ENCODE measurements at places on chromosomes 2 and 18.

GRCh38 chr2:20796374-20796791, 26.5 kb downstream of the LDAH start:
- no peak overlapping the region for H3K4me3 ChIP-seq
- DNase-seq: no peak
- H3K36me3 ChIP-seq: no peaks in the 10 kb centered on the region
- H3K27me3 ChIP-seq: no peaks in the 10 kb centered on the region
- H3K4me1 ChIP-seq: no peaks in the 10 kb centered on the region
- H3K27ac ChIP-seq: no peak overlapping the region

DNA sequence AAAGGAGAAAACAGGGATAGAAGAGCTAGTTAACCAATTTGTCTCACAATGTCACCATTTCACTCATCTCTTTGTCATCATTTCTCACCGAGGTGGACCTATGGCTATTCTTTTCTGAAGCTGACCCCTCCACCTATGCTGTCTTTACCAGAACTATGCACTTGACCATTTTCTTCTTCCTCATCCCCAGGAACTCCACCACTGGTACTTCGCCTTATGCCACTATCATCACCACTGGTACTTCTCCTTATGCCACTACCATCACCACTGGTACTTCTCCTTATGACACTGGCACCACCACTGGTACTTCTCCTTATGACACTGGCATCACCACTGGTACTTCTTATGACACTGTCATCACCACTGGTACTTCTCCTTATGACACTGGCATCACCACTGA, 745.8 kb upstream of the CHAC2 start:
- H3K27me3 ChIP-seq: no peaks in the 10 kb centered on the region
- H3K4me3 ChIP-seq: no peak overlapping the region
- H3K4me1 ChIP-seq: no peaks in the 10 kb centered on the region
- no peaks in the 10 kb centered on the region for H3K36me3 ChIP-seq
- H3K27ac ChIP-seq: no peak overlapping the region

DNA sequence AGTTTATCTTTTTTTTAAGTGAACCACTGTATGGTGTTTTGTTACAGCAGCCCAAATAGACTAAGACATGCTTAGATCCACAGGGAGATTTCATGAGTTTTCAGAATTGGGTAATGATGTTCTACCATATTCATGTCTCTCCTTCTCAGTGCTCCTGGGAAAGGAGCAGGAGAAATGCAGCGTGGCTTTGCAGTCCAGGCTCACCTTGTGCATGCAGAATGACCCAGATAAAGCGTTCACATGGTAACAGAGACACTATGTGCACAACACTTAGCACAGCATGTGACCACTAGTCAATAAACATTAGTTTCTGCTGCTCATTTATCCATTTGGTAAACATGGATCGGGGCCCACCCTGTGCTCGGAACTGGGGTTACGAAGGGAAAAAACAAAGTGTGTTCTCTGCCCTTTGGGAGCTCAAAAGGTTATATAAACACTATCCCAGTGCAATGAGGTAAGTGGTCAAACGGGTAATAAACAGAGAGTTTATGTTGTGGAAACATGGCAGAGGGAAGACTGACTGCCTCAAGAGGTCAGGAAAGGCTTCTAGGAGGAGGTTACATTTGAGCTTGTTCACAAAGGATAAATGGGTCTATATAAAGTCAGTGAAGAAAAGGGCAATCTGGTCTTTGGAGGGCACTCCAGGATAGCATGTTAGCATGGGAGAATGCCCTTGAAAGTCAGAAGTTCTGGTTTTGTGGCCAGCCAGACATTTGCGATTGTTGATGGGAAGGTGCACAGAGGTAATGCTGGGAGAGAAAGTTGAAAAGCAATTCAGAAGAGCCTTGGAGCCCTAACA, 299.2 kb downstream of the TDRD15 start:
- H3K4me1 ChIP-seq: no peaks in the 10 kb centered on the region
- no peaks in the 10 kb centered on the region for H3K36me3 ChIP-seq
- H3K27ac ChIP-seq: no peak overlapping the region
- H3K27me3 ChIP-seq: no peaks in the 10 kb centered on the region
- no peak for DNase-seq

DNA sequence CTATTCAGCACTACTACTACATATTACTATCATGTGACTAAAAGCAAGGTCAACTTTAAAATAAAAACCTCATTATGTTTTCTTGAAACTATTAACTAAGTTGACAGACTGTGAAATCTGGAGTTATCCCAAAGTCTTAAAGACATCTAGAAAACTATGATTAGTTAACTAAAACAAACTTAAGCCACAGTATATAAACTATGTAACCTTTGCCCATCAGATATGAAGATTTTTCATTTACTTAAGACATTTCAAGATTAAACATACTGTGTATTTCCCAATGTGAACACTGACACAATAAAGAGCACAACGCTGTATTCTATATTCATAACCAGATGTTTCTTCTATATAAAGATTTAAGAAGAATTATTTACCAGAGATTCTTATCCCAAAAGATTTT, 33.5 kb upstream of the CACNB4 start:
- no peaks in the 10 kb centered on the region for H3K27me3 ChIP-seq
- no peaks in the 10 kb centered on the region for H3K36me3 ChIP-seq
- no peak overlapping the region for H3K4me3 ChIP-seq
- H3K4me1 ChIP-seq: no peaks in the 10 kb centered on the region
- no peak overlapping the region for H3K27ac ChIP-seq

- H3K27ac ChIP-seq: no peak overlapping the region
- H3K27me3 ChIP-seq: no peaks in the 10 kb centered on the region
- H3K4me1 ChIP-seq: no peaks in the 10 kb centered on the region
Measured at GRCh38 chr2:7476371-7476770, 559.2 kb downstream of the RNF144A start.
